ENCODE measurements at places on chromosomes 1 and 21.

DNA sequence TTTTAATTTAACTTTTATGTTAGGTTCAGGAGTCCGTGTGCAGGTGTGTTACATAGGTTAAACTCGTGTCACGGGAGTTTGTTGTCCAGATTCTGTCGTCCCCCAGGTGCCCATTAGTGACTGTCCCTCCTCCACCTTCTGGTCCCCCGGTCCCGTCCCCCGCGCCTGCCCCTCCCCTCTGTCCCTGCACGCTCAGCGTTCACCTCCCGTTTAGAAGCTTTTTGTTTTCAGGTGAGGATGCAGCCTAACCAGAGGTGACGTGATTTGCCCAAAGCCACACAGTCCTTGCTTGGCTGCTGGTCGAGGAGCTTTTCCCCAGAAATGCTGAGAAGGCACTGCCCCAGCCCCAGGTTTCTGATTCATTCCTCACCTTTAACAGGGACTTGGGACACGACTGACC is 844 bp downstream of the C1orf146 start:
- no peak for DNase-seq

- DNase-seq, result no peak
Observed at GRCh38 chr1:152502496-152503180, 8.0 kb upstream of the LCE5A start.

DNA sequence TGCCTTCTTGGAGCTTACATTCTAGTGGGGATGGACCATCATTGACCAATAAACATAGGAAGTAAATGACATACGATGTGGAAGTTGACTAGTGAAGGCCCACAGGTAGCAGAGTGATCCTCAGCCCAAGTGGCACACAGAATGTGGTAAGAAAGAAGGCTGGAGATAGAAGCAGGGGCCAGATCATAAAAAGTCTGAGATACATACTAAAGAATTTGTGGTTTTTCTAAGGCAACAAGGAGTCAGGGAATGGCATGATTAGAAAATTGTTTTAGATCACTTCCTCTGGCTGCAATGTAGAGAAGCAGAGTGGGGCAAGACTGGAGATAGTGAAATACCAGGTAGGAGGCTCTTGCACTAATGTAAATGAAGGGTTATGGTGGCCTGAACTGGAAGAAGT is 154.0 kb downstream of the VPS13D start:
- no peak for DNase-seq

DNA sequence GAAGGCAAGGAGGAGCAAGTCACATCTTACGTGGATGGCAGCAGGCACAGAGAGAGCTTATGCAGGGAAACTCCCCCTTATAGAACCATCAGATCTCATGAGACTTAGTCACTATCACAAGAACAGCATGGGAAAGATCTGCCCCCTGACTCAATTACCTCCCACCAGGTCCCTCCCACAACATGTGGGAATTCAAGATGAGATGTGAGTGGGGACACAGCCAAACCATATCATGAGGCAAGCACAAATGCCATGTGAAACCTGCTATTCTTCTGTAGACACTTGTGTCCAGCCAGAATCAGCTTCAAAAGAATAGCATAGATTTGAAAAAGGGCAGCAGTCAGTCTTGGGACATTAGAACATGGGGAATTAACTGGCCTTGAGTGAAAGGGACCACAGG is 32.2 kb upstream of the UBE2U start:
- DNase-seq, result peak; percentile 32

DNA sequence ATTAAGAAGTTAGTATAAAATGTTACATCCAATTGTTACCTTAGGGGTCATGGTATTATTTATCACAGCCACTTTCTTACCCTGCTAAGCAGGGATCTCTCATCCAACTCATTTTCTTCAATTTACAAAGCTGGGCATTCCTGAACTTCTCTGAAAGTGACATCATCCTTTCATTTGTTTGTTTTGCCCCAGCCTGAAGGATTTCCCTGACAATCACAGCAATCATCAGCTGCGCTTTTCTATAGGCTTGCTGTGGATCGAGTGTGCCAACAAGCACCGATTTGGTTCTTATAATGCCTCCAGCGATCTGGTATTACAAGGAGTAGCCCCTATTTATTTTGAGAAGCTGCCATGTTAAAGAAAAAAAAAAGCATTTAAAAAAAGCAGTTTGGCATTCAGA is 240.2 kb downstream of the USH2A start:
- peak; percentile 36 for DNase-seq

- no peak for DNase-seq
Observed at GRCh38 chr1:38690790-38691449, 168.7 kb downstream of the RRAGC start.

GRCh38 chr1:116006486-116006964 is 30.2 kb downstream of the SLC22A15 start:
- no peak for DNase-seq

DNA sequence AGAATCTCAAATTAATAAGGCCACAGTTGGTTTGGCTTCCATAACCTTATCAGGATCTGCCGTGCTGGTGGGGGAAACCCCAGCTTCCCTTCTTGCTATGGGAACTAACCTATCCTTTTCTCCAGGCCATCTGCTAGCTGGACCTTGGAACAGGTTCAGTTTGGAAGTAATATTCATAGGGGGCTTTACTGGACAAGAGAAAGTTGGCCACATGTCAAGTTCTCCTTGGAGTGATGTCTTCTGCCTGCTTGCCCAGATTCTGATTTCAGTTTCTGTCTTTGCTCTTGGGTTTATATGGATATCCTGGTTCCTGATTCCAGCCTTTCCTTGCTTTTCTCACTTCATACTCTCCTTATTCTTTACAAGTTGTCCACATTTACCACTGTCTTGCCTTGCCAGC is 279.6 kb downstream of the ASTN1 start:
- DNase-seq, result no peak

DNA sequence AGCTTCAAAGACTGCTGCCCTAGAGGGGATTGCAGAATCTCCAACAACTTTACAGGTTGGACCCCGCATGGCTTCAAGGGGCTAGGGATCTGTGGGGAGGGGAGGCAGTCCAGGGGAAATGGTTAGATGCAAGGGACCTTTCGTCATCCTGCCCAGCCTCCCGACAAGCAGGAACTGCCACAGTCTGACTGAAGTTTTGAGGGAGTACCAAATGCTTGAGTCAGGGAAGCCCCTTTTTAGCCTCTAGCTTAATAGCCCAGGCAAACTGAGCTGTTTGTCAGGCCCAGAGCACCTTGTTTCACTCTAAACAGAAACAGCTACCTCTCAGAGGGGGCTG is 1.1 kb downstream of the TOR3A start:
- DNase-seq, result no peak

GRCh38 chr1:227945891-227946623 is 1.7 kb downstream of the WNT9A start:
- DNase-seq, result peak; percentile 33

DNA sequence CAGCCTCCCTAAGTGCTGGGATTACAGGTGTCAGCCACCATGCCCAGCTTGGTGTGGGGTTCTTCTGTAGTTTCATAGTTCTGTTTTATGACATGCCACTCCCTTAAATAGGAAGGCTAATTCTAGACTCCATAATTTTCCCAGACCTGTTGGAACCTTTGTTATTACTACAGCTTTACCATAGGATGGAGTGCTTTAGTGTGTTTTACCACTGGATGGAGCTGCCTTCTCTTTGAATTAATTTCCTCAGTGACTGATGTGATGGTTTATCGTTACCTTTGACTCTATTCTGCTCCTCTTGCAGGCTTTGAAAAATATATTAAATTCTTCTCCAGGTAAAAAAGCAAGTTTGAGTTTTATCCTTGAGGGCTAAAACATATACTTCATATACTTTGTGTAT is 84.6 kb upstream of the NEK7 start:
- DNase-seq, result no peak

GRCh38 chr21:43269440-43269839 is 100.6 kb downstream of the CRYAA start:
- DNase-seq, result no peak

- DNase-seq, result no peak
Observed at GRCh38 chr1:69230208-69230607, 337.5 kb upstream of the LRRC7 start.

DNA sequence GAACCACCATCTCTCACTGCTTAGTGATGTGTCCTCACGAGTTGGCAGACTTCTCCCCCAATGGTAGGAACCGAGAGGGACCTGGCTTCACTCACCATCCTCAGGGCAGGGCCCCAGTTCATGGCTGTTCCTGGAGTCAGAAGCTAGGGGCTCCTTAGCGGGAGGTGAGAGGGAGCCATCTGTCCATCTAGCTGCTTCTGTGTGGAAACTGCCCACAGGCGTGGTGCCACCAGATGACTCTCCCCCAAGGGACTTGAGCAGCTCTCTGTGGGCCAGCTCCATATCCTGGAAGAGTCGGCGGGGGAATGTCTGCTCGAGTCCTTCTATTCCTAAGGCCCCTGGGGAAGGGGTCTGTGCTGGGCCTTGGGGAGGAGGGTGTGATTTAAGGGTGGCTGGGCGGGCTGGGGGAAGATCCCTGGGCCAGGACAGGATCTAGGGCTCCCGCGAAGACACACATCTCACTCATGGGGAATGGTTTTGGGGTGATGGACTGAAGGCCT is 16.3 kb downstream of the LRRC71 start:
- DNase-seq, result no peak

DNA sequence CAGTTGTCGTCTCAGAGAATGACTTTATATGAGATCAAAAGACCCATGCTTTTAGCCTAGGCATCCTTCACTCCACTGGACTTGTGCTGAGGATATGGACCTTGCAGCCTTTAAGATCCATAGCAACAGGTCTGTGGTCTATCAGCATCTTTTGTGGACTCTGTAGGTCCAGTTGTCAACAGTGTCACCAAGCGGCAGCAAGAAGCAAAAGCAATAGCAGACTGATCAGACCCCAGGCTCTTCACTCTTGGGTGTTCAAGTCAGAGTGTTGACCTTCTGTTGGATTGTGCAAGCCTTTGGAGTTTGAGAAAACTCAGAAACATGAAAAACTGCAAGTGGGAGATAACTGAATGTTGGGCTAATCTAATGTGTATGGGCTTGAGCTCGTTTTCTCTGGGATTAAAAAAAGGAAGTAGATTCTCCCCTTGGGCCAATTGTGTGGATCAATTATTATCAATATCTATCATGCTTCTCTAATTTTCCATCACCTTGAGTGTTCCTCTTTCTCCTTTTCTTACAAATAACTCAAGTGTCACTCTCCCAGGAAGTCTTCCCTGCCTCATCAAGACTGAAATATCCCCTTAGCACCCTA is 144.2 kb downstream of the LYPLAL1 start:
- DNase-seq, result no peak

GRCh38 chr1:159790237-159790917 is 9.6 kb downstream of the DUSP23 start:
- no peak for DNase-seq

DNA sequence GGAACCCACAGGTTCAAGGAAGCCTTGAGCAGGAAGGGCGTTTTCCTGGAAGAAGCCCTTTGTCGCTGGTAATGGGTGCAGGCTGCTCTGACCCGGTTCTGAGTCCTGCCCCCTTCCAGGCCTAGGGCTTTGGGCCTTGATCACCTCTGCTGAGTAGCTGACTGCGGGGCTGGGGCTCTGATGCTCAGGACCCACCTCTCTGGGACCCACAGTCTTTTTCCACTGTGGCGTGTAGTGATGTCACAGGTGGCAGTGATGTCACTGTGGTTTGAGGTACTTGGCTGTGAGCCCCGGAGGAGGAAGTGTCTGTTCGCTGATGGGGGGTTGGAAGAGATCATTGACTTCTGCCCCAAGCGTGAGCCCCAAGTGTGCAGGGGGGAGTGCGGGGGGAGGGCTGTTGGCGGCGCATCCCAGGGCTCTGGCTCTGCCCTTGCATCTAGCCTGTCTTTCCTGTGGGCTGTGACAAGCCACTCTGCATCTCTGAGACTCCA is 6.9 kb downstream of the TNFRSF1B start:
- DNase-seq, result no peak

DNA sequence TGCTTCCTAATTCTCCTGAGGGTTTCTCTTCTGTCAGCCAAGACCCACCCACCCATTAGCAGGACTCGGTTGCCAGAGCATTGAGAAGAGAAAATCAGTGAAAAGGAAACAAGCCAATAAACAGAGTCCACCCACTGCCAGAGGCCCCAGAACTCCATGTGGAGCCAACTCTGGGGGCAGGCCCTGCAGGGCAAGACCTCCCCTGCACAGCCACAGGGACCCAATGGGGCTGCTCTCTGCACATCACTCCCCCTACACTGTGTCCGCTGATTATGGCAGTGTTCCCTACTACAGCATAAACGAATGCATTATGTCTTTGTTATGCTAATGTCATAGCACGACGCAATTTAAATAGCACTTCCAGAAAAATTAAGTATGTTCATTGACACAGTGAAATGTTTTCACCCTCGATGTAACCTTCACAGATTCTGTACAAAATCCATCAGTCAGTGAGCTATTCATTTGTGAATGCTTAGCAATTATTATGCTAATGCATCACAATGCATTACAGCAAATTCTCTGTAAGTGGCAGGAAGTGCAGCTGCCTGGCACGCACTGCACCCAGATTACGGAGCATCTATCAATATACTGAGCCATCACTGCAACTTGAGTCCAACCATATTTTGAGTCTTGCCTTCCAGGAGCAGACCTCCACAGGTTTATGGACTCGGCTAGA is 56.4 kb downstream of the GRIK3 start:
- DNase-seq, result no peak

- DNase-seq, result peak; percentile 68
Observed at GRCh38 chr1:42936309-42937078, 22.2 kb downstream of the SLC2A1 start.

DNA sequence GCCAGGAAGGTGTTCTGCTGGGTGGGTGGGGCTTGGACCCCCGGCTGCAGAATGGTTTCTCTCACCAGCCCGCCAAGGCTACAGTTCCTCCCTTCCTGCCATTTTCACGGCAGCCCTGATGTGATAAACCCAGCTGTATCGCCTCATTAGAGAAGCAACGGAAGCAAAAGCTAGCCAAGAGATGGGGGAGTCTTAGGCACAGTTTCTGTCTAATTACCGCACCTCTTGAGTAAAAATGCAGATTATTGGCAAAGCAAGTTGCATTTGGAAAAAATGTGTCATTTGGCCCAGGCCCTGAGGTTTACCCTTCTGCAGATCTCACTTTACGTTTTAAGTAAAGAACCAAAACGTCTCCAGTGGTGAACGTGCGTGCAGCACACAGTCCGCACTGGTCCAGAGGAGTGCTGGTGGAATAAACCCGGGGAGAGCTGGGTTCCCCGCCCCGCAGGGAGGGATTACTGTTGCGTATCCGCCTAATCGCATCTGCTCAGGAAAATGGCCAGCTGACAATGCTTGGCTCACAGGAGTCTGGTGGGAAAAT is 109.9 kb downstream of the GALNT2 start:
- DNase-seq, result no peak
